Myocyte (in vitro differentiated cells): ENCODE measurements at places on chromosomes 16 and 17.

DNA sequence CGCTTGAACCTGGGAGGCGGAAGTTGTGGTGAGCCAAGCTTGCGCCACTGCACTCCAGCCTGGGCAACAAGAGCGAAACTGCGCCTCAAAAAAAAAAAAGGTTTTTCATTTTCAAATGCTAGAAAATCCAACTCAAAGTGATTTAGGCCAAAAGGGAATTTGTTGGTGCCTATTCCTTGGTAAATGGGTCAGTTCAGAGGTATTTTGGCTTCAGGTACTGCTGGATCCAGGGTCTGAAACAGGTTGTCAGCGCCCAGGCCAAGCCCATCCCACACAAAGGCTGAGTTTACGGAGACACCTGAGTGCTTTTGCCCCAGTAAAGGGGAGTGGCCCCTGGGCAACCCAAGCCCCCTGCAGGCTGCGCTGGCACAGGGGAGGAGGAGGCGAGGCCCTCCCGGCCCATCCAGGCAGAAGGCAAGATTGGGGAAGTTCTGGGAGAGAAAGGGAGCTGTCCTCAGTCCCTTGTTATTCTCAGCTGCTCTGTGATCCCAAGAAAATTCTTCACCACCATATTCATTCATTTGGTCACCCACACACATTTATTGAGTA, 8.5 kb upstream of the JPH3 start:
- no peak for DNase-seq

DNA sequence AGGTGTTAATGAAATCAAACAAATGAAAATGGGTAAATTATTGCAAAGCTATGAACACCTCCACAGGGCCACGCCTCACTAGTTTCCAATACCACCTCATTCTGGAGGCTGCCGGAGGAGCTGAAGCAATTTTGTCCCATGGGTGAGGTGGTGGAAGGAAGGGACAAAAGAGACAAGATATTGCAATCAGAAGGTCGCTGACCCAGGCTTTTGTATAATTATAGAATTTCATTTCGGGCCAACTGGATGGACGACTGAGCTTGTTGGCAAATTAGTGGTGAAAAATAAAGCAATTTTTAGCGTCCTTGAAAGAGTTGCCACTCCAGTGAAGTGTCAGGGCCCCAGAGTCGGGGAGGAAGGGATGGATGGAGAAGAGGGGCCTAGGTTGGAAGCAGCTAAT, 147.9 kb downstream of the CYLD start:
- DNase-seq, result no peak

DNA sequence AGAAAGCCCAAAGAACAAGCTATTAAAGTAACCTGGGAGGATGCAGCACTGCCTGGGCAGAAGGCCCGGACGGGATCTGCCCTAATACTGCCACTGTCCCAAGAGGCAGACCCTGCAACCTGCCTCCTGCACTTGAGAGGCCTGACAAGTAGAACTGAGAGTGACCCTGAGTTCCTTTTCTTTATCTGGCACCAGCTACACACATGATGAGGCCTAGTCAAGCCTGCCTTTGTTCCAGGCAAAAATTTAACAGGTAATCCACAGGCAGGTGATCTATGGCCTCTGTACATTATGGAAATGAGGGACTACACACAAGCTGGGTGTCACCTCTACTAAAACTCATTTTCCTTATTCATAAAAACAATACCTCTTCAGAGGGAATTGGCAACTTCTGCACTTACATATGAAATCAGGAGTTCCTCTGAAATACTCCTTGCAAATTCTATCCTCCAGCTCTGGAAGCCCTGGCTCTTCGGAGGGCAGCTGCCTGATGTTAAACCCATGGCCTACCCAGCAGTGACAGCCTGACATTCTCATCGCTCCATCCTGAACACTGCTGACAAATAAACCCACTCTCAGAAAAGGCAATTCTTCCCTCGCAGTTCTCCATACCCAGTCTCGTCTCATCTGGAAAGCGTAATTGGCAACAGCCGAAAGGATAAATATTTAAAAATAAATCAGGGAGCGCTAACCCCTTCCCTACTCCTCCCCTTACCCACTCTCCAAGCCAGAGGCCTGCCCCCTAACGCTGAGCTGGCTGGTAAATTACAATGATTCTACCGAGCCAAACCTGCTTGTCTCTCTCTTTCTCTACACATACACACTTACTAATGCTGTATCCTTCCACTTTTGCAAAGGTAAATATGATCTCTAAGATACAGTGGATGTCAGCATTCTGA, 2.5 kb upstream of the ZFHX3 start:
- no peak for DNase-seq

- no peak for DNase-seq
These were observed 38.4 kb downstream of the ADAMTS18 start for GRCh38 chr16:77396461-77396860.

- DNase-seq, result no peak
These were observed 10.2 kb upstream of the CBX8 start for GRCh38 chr17:79806863-79807720.

GRCh38 chr16:69031877-69032301, 73.6 kb upstream of the HAS3 start:
- DNase-seq, result peak; percentile 31

- DNase-seq, result peak; percentile 69
These were observed 3.5 kb upstream of the CDC6 start for GRCh38 chr17:40284085-40284713.

DNA sequence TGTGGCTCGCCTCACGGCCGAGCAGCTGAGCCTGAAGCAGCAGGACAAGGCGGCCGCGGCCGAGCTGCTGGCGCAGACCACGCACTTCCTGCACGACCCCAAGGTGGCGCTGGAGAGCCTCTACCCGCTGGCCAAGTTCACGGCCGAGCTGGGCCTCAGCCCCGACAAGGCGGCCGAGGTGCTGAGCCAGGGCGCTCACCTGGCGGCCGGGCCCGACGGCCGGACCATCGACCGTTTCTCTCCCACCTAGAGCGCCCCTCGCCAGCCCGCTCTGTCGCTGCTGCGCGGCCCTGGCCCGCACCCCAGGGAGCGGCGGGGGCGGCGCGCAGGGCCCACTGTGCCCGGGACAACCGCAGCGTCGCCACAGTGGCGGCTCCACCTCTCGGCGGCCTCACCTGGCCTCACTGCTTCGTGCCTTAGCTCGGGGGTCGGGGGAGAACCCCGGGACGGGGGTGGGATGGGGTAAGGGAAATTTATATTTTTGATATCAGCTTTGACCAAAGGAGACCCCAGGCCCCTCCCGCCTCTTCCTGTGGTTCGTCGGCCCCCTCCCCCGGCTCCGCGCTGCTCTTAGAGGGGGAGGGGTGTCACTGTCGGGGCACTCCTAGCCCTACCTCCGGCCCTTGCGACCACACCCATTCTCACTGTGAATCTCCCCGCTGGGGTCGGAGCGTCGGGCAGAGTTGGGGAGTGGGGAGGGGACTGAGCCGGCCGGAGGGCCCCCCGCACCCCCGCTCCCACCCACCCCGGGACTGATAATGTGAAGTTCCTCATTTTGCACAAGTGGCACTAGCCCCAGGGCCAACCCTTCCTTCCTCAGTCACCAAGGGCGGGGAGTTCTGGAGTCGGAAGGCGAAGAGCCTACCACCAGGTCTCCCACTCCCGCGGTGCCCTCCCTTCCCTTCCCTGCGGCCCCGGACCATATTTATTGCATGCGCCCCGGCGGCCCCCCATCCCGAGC, 4.0 kb downstream of the HIC1 start:
- no peak for DNase-seq

GRCh38 chr17:2453325-2453724, 52.5 kb upstream of the MNT start:
- no peak for DNase-seq

- DNase-seq, result peak; percentile 40
These were observed 268.3 kb downstream of the ABCC12 start for GRCh38 chr16:47887496-47887895.

GRCh38 chr16:65121870-65122723, at the start of gene CDH11:
Gene CDH11, minus strand, starts transcription at chr16:65122063. Its CDS starts 117,194 bp downstream, at chr16:65004869.
- DNase-seq, result peak; percentile 81
